ENCODE measurements at places on chromosomes 3 and 15.

- no peak for DNase-seq
These were observed 22.8 kb upstream of the ST3GAL6 start for GRCh38 chr3:98740324-98740723.

DNA sequence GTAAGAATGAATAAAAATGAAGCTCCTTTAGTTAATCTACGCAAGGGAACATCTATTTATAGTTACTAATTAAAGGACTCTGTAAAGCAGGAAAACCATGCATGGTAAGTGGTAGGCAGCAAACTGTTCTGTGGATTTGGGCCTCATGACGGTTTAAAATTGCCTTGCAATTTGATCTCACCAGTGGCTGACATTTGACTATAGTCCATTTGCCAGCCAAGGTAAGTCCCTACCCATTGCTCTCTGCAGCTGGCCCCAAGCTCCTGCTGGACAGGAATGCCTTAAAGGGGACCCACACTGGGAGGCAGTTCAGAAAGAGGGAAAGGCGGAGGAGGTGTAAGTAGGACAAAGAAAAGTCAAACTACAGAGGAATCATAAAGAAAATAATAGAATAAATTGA is 203.3 kb downstream of the PLCL2 start:
- no peak for DNase-seq

DNA sequence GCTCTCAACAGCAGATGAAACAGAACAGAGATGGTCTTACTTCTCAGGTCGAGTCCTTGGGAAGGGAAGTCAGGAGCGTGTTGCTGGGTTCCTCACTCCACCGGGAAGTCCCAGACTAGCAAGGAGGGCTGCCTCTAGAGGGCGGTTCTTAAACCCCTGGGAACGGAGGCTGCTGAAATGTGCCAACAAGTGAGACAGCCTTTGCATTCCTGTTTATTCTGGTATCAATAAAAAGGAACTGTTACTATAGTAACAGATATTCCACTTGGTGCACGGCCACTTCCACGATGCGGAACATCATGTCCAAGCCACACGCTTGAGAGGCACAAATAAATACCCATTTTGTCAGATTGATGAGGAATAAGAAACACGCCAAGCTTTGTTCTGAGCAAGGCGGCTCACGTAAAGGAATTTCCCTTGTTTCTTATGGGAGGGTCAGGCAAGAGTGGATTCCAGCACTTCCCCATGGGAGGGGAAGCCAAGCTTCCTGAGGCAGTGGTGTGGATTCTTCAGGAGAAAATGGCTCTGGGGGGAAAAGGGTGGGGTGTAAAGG is at the start of gene FAM107A:
FAM107A (minus strand) TSS at position 123 of the 553 bp plus-strand sequence. CDS start 7,531 bp downstream, outside the sequence.
- DNase-seq = peak; percentile 84

DNA sequence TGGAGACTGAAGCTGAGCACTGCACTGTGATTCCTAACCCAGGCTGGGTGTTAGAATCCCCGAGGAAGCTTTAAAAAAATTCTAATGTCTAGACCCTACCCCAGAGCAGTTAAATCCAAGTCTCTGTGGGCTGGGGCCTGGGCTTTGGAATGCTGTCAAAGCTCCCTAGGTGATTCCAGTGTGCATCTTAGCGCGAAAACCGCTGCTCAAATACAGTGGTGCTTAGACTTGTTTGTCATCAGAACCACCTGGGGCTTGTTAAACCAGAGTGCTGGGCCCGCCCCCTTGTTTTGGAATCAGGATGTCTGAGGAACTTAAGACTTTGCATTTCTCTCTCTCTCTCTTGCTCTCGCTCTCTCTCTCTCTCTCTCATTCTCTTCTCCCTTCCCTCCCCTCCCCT is 20.7 kb downstream of the RHCG start:
- no peak for DNase-seq

GRCh38 chr3:154310840-154311239 is 13.4 kb downstream of the DHX36 start:
- DNase-seq = no peak

- DNase-seq = no peak
These were observed 26.2 kb downstream of the FAM43A start for GRCh38 chr3:194711913-194712312.

DNA sequence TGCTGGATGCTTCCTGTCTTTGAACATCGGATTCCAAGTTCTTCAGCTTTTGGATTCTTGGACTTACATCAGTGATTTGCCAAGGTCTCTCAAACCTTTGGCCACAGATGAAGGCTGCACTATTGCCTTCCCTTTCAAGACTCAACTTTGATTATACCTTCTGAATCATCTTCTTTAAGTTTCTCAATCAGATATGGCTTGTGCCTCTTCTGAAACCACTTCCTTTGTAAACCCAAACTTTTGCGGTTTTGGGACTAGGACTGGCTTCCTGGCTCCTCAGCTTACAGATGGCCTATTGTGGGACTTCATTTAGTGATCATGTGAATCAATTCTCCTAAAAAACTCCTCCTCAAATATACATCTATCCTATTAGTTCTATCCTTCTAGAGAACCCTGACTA is 47.1 kb upstream of the CADPS start:
- DNase-seq = no peak

GRCh38 chr3:159045279-159045885 is 243.5 kb downstream of the MFSD1 start:
- peak; percentile 48 for DNase-seq

DNA sequence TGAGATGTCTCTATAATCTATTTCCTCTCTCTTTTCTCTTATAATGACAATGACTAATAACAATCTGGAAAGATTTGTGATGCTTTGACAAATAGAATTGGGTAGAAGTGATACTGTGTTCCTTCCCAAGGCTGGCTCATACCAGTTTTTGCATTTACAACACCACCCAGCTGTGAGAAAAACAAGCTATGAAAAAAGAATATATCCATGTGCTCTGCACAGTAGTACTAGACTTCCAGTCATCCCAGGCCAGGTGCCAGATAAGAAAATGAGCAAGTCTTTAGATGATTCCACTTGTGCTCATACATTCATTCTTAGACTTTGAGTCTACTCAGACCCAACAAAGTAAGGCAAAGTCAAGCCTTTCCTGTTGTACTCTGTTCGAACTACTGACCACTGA is 350.2 kb upstream of the POU1F1 start:
- DNase-seq = no peak

GRCh38 chr3:110181226-110181625 is 843.9 kb upstream of the DPPA4 start:
- DNase-seq = no peak

DNA sequence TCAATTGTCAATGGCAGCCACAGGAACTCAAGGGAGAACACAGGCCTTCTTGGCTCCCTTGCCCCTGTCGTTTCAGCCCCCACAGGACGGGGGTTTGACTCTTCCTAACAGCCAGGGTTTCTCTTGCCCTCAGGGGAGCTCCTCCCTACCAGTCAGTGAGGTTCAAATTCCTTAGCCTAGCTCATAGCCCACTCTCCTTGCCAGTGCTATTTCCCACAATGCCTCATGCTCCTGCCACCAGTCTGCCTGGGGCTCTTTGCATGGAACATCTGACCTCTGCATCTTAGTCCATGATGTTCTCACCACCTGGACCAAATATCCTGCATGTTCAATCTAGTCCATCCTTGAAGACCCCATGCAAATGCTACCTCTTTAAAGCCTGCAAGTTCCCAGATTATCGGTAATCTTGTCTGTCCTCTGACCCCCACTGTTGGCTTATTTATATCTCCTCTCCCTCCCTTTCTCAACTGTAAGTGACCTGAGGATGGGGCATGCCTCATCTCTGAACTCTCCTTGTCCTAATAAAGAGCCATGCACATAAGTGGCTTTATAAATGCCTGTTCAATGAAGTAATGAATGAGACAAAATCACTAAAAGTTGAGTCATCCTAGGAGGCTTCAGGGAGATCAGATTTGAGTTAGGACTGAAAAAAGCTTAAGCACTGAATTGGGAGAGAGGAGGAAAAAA is 78.0 kb downstream of the MYO1E start:
- no peak for DNase-seq

DNA sequence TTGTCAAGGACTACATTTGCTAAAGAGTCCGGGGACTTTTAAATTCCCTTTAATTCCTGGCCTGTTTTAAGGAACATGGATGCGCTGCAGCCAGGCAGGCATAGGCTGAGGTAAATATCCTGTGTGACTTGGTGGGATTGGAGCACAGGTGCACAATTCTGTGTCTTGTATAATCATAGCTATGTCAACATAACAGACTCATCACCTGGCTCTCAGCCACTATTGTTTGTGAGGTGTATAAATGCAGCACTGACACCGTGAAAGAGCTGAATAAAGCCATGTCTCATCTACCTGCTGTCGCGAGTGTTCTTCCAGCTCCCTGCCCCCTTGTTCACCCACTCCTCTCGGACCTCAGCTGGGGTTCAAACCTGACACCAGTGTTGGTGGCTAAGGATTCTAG is 109.7 kb downstream of the MFSD1 start:
- no peak for DNase-seq

DNA sequence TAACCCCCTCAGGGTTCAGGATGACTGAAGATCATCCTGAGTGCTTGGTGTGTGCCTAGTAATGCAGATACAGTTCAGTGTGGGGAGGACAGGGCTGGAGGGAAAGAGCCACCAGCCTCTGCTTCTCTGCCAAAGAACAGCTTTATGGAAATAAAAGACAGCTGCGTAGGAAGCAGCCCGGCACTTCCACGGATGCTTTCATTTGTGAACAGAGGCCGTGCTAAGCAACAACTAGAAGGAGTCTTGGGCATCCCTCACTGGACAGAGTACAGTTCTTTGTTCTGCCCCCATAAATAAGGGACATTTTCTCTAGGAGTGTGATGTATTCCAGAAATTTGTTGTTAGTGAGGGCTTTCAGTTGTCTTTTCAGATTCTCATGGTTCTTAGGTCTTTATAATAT is 194.8 kb upstream of the RGMA start:
- DNase-seq = peak; percentile 38

DNA sequence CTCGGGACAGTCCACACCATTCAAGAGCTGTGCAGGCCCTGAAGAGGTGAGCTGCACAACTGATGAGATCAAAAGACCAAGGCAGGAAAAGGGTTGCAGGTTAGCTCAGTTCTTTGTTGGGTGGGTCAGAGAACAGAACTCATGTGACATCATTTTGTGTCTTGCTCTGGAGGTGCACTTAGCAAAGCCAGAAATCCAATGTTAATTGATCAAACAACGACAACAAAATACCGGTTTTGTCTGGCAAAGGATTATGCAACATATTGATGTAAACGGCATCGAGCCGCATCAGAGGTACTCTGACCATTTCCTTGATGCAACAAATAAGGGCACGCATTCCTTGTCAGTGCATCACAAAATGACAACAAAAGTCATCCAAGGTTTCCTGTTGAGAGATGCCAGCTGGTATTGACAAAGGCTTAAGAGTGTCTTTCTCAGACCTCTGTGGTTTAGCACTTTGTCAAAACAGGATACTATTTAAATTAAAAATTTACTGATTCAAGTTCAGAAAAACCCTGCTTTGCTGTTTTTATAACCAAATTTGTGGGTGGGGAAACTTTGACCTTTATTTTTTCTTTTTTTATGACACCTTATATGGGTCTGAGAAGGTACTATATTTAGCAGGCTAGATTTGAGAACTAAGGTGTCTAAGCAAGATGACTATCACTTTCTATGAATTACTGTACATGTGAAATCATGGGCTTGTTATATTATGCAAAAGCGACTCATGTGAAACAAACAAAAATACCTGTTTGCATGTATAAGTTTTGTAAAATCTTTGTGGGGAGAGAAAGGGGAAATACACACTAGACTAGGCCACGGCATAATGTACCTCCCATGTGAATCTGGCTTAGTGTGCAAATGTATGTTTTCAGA is 496.1 kb downstream of the FOXP1 start:
- no peak for DNase-seq

DNA sequence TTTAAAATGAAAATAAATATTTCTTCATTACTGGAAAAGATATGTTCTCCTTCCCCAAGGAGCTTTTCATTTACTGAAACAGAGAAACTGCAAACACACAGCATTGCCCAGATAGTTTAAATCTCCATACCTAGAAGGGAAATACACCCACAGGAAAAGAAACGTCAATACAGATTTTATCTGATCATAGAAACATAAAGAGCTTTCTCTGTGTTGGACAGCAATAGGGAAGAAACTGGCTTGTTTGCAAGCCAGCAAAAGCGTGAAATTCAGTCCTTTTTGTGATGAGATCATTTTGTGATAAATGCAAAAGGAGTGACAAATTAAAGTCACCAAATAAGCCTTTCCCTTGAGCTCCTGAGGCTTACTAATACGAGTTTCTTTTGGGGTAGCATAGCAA is 398.0 kb downstream of the TIGIT start:
- no peak for DNase-seq

DNA sequence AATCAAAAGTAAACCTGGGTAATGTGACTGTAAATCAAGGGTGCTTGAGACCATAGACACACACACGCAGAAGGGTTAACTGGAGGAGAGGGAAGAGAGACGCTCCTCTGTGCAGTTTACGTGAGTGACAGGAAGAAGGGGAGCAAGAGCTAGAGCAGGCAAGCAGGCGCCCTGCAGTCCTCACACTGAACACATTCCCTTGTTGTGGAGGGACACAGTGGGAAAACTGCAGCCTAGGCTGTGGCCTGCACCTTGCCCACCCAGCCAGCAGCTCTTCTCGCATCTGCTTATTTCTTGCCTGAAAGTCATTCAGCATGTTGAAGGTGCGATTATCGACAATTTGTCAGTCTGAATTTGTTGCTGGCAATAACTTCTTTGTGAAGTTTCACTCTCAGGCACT is 24.2 kb downstream of the SOX2 start:
- peak; percentile 19 for DNase-seq

DNA sequence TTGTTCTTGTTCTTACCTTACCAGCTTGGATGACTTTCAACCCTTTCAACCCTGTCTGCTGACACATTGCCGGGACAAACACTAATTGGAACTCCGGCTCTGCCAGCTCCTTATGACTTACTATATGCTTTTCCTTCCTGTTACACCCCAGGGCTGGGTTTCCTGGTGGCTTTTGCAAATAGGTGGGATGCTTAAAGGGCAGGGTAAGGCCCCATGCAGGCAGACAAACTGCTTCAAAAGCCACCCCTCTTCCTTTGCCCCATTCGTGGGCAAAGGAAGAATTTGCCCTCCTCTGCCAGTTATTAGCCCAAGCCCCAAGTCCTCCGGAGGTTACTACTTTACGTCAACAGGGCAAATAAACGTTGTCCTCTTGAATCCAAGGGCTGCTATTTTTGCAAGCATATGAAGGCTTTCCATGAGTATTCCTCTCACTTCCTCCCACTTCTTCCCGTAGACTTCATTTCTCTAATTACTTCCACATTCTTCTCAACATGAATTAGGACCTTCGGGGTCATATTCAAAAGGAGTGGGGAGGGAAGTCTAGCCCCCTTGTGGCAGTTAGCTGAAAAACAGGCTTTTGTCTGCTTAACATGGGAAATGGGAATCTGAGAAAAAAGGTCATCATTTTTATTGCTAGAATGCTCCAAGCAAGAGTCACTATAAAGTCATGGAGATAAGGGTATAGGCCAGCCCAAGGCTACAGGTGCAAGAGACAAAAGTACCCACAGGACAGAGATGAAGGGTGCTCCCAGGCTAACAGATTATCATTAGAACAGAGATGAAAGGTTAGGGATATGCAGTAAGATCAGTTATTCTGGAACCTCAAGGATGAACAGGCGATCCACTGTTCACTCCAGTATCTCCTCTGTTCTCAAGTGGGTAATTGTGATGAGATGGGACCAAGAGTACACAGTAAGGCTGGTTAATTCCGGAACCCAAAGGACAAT is 56.3 kb upstream of the FSTL1 start:
- no peak for DNase-seq
